ENCODE measurements at places on chromosomes 2 and 18.

GRCh38 chr2:173010233-173010632, 65.4 kb upstream of the MAP3K20 start:
- no peak for DNase-seq

- no peak for DNase-seq
Observed at GRCh38 chr2:150639383-150639782, 151.9 kb upstream of the RND3 start.

- DNase-seq, result no peak
Observed at GRCh38 chr2:38523728-38524437, 78.8 kb downstream of the HNRNPLL start.

- DNase-seq, result no peak
Observed at GRCh38 chr2:128775217-128775913, 456.7 kb upstream of the HS6ST1 start.

DNA sequence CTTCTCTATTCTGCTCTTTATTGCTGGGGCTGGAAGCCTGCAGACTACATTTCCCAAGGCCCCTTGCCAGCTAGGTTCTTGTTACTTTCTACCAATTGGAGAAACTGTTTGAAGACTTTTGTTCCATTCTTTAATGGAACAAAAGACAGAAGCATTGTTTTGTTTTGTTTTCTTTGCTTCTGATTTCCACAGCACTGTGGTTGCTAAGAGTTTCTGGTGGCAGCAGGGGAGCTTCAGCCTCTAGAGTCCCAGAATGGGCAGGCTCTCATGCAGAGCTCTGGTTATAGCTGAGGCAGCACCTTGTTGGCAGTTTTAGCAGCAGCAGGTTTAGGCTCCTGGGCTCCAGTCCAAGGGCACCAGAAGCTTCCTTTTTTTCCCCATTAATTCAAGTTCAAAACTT, 234.3 kb downstream of the ETAA1 start:
- no peak for DNase-seq

- no peak for DNase-seq
Observed at GRCh38 chr18:12333506-12334290, 25.7 kb downstream of the TUBB6 start.

DNA sequence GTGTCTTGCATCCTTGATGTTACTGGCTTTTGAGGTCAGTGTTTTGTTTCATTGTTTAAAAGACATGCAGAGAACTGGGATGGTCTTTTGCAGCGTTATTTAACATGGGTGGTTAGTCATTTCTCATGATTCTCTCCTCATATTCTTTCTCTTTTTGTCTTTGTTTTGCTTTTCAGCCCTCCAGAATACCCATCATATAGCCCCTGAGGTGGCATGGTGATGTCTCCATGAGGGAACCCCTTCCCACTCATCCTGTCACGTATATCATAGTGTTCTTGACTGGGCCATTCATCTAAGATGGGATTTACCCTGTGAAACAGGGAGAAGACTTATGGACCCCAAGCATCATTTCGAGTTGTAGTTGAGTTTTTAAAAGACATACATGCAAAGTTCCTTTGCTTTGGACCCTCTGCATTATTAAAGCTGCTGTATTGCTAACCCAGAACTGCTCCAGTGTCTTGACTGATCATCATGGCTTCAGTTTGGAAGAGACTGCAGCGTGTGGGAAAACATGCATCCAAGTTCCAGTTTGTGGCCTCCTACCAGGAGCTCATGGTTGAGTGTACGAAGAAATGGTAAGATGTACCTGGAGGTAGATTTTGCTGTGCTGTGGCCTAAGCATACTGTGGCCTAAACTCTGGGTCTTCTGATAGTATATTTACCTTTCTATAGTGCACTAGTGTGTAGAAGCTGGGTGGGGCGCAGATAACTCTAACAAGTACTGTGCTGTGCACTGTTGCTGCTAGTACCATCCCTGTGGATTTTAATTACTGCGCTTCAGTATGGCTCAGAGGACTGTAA, 1.4 kb downstream of the EHBP1 start:
- no peak for DNase-seq

DNA sequence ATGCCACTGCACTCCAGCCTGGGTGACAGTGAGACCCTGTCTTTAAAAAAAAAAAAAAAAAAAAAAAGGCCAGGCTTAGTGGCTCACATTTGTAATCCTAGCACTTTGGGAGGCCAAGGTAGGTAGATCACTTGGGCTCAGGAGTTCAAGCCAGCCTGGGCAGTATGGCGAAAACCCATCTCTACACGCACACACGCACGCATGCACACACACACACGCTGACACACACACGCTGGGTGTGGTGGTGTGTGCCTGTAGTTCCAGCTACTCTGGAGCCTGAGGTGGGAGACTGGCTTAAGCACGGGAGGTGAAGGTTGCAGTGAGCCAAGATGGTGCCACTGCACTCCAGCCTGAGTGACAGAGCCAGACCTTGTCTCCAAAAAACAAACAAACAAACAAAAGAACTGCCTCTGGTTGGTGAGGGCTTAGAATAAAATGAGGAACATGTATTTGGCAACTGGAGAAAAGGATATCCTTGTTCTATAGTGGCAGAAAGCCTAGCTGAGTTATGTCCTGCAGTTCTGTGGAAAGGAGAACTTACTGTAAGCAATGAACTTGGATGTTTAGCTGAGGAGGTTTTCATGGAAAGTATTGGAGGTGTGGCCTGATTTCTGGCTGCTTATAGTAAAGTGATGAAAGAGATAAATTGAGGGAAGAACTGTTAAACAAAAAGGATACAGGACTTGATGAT, 34.0 kb downstream of the HAT1 start:
- no peak for DNase-seq

GRCh38 chr2:193774166-193774565, 1579.4 kb upstream of the TMEFF2 start:
- DNase-seq, result no peak

DNA sequence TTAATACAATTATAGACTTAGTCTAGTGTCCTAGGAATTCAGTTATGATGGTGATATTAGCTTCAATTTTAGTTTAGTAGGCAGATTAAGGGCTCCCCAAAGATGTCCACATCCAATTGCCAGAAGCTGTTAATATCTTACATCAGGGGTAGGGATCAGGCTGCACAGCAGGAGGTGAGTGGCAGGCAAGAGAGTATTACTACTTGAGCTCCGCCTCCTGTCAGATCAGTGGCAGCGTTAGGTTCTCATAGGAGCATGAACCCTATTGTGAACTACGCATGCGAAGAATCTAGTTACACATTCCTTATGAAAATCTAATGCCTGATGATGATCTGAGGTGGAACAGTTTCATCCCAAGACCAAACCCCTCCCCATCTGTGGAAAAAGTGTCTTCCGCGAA, 54.9 kb downstream of the NYAP2 start:
- no peak for DNase-seq

DNA sequence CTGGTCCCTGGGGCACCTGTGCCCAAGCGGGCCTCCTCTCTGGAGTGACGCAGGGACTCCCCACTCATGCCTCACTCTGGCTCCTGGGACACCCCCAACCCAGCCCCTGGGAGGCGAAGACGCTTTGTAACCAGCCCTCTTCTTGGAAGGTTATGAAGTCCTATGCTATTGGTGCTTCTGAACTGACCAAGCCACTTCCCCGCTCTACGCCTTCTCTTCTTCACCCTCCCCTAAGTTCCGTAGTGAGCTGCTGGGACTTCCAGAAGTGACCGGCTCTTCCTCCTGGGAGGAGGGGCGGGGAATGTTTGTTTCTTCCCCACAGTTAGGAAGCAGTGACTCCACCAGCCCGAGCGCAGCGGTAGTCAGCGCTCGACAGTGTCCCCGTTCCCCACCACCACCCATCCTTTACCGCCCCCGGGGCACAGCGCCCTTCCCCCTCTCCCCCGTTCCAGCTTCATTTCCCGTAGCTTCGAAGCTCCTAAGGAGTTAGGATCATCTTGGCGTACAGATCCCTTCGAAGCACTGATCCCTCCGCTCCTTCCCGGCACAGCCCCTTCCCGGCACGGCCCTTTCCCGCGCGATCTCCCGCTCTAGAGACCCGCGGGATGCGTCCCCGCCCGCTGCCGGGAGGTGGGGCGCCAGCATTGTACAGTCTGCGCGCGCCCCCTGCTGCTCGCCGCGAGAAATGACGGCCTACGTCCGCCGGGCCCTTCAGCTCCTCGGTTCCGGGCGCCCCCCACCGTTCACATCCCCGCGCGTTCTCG, 25.3 kb upstream of the NOTO start:
- peak; percentile 91 for DNase-seq

- no peak for DNase-seq
Observed at GRCh38 chr2:129354631-129355030, 624.8 kb upstream of the RAB6C start.

GRCh38 chr2:120886534-120887319, 151.1 kb downstream of the GLI2 start:
- no peak for DNase-seq

- DNase-seq, result no peak
Observed at GRCh38 chr2:23900541-23901322, 26.2 kb downstream of the ATAD2B start.

GRCh38 chr2:171878481-171878993, 15.5 kb downstream of the SLC25A12 start:
- DNase-seq, result no peak

- no peak for DNase-seq
Observed at GRCh38 chr2:117941693-117942092, 72.2 kb downstream of the CCDC93 start.

GRCh38 chr2:144515696-144516410, 4.1 kb downstream of the ZEB2 start:
- DNase-seq, result no peak

DNA sequence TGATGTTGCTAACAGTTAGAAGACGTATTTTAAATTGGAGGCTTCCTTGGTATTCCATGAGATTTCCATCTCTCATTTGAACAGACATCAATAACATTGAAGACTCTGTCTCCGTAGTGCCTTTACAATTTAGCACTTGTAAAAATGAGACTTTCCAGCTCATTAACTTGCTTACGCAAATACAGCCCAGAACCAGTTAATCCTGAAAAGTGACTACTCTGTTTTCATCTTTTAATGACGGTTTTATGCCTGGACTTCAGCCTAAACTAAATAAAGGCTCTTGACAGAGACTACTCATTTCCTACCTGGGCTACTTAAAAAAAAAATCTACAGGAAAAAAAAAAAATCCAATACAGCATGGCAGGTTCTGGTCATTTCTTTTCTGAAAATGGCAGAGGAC, 148.6 kb downstream of the LRATD1 start:
- no peak for DNase-seq

All from activated T-cell treated with anti-CD3 and anti-CD28 coated beads for 1 hour (primary cell).